Heart left ventricle (tissue), 16 donors: ENCODE measurements at places on chromosomes 2 and 18. TPM values are rescaled to one million over a fixed set of nuclear protein-coding genes. Genes with fewer than 3 reads are reported as not detected.
A peak's percentile ranks its signal among the peaks of the same experiment; 100 is the strongest.

DNA sequence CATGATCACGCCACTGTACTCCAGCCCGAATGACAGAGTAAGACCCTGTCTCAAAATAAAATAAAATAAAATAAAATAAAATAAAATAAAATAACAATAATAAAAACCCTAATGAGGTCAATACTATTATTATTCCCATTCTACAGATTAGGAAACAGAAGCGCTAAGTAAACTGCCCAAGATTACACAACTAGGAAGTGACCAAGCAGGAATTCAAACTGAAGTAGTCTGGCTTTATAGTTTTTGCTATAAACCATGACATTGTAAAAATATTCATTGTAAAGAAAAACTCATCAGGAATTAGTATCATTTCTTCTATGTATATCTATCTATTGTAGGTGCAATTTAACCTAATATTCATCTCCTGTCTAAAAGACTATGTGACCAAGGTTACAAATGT lies 1.2 kb downstream of the PLEKHM3 start:
- H3K27ac ChIP-seq, result no peak overlapping the region
- peaks cover 12% of the 10 kb centered on the region for H3K36me3 ChIP-seq
- peak overlapping the region; percentile 82 for H3K4me3 ChIP-seq
- H3K27me3 ChIP-seq, result no peaks in the 10 kb centered on the region
- no peak for DNase-seq
- peaks cover 21% of the 10 kb centered on the region for H3K4me1 ChIP-seq

Gene PAX8
- polyA plus RNA-seq, result not detected

DNA sequence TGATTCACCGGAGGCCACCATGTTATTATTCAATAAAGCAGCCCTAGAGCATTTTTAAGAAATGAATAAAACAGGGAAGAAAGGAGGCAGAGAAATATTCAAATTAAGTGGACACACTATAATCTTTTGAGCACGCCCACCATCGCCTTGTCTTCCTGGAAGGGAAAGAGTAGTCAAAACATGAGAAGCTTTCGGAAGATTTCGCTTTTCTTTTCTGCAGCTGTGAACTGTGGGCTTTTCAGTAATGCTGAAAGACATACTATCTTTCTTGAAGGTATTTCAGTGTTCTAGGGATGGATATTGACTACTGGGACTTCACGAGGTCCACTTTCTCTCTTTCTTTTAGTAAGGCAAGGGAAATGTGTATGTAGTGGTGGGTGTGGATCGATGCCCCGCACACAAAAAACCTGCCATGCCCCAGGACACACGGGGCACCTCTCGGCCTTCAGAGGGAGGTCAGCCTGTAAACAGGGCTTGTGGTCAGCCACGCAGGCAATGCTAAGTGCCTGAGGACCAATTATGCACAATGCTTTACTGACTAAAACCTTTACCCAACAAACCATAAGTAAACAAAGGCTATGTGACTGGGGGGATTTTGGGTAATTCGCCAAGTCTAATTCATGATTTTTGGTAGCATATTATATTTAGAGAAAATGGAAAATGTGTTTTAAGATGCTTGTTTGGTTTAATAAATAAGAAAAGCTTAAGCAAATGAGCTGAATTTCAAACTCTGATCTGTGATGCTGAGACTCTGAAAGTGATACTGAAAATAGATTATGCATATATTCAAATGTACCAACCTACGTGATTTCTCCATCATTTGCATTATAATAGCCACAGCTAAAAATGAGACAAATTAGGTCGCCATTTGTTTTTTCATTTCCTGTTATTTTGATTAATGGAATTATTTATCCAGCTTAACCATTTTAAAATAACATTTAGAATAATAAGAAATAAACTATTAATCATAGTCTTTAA lies 130.5 kb downstream of the ZNF516 start:
- peaks cover 7% of the 10 kb centered on the region for H3K4me1 ChIP-seq
- no peak overlapping the region for H3K27ac ChIP-seq
- H3K4me3 ChIP-seq, result no peak overlapping the region
- DNase-seq, result no peak

Gene PXDN
- polyA plus RNA-seq, result 28.2 TPM

- no peaks in the 10 kb centered on the region for H3K4me1 ChIP-seq
- DNase-seq, result no peak
- no peak overlapping the region for H3K4me3 ChIP-seq
- no peak overlapping the region for H3K27ac ChIP-seq
These were observed 14.6 kb downstream of the GULP1 start for GRCh38 chr2:188306271-188306670.

DNA sequence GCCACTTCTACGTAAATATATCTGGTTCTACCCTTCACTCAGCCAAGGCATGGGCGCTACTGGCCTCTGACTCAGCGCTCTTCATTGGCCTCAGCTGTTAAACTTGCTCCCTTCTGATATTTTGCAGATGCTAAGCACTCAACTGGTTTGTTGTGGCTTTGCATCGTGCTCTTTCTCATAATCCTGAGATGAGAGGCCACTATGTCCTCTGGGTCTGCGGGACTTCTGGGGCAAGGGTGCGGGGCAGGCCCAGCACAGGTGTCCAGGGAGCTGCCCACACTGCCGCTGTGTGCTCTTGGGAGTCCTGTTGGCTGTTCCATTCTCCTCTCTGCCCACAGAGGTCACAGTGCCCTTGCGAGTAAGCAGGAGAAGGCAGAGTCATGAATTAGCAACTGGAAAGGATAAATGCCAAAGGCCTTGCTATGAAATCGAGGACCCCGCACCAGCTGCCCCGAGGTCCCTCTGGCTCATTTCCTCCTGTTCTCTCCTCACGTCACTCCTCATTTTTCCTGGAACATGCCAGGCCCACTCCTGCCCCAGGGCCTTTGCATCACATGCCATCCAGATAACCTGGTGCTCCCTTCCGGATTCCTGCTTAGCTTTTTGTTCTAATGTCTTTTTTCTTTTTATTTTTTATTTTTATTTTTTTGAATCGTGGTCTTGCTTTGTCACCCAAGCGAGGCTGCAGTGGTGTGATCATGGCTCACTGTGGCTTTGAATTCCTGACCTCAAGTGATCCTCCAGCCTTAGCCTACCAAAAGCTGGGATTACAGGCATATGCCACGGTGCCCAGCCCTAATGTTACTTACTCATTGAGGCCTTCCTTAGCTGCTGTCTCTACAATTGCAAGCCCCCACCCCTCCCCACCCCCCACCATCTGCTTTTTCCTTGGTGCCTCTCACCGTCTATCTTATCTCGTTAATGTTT lies 34.9 kb upstream of the MAT2A start:
- H3K27me3 ChIP-seq, result no peaks in the 10 kb centered on the region
- DNase-seq, result no peak
- H3K36me3 ChIP-seq, result no peaks in the 10 kb centered on the region
- peaks cover 14% of the 10 kb centered on the region for H3K4me1 ChIP-seq
- H3K4me3 ChIP-seq, result no peak overlapping the region

Gene ZNF513
- polyA plus RNA-seq, result 8.7 TPM

DNA sequence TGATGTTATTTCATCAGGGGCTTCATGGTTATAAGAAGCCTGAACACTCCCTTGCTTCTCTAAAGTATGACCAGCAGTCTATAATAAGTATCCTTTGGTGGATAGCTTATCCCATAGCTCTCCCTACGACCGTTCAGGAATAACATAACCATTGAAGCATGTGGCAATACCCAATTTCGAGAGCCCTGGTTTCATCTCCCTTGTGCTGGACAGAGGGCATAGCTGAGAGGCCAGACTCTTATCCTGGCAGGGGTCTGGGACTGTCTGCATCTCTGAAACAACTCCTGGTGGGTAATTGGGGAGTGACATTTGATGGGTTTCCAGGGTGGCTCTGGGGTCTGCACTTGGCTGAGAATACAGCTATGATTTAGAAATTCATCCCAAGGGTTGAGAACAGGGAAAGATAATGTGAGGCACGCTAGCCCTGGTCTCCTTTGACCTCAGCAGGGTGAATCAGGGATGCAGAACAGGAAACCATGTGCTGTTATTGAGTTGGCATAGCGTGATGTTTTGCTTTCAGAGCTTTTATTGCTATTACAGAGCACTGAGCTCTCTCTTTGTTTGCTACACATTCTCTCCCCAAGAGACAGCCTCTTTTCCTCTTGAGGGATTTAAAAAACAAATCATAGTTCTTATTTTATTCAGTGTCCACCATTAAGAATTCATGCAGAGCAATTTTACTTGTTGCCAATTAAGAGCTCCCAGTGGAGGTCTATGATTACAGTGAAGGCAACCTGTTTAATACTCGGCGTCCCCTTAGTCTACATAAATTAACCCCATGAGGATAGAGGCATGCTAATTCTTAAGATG lies 274.5 kb downstream of the NCKAP5 start:
- no peak overlapping the region for H3K4me3 ChIP-seq
- H3K27ac ChIP-seq, result no peak overlapping the region
- DNase-seq, result no peak

Gene GAL3ST2
- polyA plus RNA-seq, result not detected

Gene FBXO36
- 1.7 TPM for polyA plus RNA-seq

DNA sequence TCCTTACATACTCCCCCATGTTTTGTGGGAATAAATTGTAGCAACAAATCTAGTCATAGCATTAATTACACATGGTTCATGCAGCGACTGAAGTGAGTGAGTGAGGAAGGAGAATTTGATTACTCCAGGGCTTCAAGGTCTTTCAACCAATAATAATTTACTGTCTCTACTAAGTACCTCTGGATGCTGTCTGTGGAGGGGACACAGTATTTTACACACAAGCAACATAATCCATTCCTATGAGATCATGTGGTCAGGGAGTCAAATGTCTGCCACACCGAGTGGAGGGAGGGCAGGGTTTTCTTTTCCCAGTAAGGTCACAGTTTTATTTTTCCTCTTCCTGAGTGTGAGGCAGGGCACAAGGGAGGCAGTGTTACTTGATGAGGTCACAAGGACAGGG lies 334.7 kb upstream of the CELF4 start:
- H3K4me3 ChIP-seq, result no peak overlapping the region
- no peak for DNase-seq
- no peaks in the 10 kb centered on the region for H3K27me3 ChIP-seq

DNA sequence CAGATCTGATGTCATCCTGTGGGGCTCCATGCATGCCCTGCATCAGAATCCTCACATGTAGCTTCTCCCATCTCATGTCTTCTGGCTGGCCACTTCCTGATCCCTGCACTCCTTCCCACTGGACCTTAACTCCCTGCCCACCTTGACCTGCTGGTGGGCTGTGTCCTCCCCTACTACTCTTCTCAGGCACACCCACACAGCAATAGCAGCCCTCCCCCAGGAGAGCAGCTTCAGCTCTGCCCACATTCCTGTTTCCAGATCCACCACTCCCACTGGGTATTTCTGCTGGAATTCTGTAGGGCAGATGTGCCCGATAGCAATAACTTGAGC lies 137.0 kb upstream of the HS6ST1 start:
- no peak overlapping the region for H3K27ac ChIP-seq
- H3K4me1 ChIP-seq, result no peaks in the 10 kb centered on the region
- H3K4me3 ChIP-seq, result no peak overlapping the region
- DNase-seq, result no peak
- H3K27me3 ChIP-seq, result no peaks in the 10 kb centered on the region
- H3K36me3 ChIP-seq, result no peaks in the 10 kb centered on the region

Gene CHRNG
- polyA plus RNA-seq, result not detected

DNA sequence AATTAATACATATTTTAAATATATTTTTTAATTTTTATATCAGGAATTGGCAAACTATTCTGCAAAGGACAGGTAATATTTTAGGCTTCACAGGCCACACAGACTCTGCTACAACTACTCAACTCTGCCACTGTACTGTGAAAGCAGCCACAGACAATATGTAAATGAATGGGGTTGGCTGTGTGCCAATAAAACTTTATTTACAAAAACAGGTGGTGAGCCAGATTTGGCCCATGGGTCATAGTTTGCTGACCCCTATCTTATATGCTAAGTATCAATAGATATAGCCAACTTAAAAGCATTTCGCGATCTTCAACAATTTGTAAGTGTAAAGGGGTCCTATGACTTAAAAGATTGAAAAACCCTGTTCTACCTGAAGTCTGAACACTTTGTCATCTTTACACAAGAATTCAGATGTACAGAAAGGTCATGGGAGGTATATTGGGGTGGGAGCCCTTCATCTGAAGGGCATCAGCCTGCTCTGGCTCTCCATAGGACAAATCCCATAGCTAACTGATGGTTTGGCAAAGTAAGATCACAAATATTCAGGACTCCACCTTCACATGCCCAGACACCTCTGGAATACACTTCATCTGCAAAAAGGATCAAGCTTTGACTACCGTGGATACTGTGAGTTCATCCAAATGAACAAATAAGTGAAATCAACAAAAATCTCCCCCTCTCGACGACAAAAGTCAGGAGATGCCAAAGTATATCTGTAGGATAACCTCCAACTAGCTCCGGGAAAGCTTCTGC lies 65.9 kb downstream of the C1D start:
- no peaks in the 10 kb centered on the region for H3K4me1 ChIP-seq
- no peak overlapping the region for H3K4me3 ChIP-seq
- DNase-seq, result no peak
- H3K36me3 ChIP-seq, result no peaks in the 10 kb centered on the region

Gene SERPINB3
- 0.07 TPM for polyA plus RNA-seq
